ENCODE measurements at places on chromosomes 6 and 20.

GRCh38 chr6:105739764-105740163 lies 336.9 kb upstream of the PREP start:
- DNase-seq: no peak

DNA sequence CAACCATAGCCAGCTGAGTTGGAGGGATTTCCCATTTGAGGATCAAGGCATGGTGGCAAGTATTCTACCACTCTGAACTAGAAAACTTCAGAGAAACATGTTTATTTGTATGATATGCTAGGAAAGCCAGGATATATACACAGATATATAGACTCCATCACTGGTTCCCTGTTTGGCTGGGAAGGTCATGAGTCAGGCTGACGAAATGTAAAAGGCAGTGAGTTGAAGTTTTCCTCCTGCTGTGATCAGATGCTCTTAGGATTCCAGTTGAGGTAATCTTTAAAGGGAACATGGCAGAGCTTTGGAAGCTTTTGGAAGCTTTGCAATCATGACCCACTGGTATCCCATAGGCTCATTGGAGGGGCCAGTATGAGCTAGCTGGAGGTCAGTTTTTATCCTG lies 1369.1 kb downstream of the EPHA7 start:
- DNase-seq: no peak

GRCh38 chr6:81806793-81807565 lies 54.5 kb upstream of the TENT5A start:
- DNase-seq: no peak

DNA sequence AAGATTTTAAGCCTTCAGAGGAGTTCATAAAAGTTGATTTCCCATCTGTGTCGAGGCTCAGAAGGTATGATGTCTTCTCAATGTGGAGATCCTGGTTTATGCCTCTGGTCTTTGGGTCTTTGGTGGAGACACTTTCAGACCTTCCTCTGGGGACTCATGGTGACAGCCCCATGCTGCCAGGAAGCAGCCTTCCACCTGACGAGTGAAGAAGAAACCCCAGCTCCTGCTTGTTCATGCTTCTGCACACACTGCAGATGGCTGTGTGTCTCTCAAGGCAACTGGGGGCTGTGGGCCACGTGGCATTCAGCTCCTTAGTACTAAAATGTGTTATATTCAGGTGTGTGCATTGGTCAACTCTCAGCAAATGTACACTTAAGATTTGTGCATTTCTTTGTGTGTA lies 4.9 kb upstream of the SCP2D1 start:
- no peak for DNase-seq

- no peak for DNase-seq
These were observed 6.7 kb downstream of the KCNS1 start for GRCh38 chr20:45094201-45094600.

DNA sequence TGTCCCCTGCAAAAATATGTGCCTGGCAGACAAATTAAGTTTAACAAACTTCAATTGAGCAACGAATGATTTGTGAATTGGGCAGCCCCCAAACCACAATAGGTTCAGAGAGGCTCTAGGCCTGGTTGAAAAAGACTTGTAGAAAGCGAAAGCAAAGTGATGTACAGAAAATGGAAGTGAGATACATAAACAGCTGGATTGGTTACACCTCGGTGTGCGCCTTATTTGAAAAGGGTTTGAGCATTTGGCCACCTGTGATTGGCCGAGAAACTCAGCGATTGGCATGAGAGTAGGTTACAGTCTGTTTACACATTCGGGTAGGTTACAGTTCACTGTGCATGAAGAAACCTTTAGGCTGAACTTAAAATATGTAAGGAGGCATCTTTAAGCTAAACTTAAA lies 136.9 kb downstream of the CD83 start:
- no peak for DNase-seq

GRCh38 chr6:79441192-79441591 lies 96.0 kb downstream of the LCA5 start:
- DNase-seq: no peak

- no peak for DNase-seq
These were observed 59.6 kb upstream of the AFDN start for GRCh38 chr6:167766986-167767714.

GRCh38 chr6:49514571-49515484 lies 15.1 kb downstream of the GLYATL3 start:
- DNase-seq: no peak

GRCh38 chr6:138907167-138907566 lies 80.9 kb downstream of the REPS1 start:
- no peak for DNase-seq

DNA sequence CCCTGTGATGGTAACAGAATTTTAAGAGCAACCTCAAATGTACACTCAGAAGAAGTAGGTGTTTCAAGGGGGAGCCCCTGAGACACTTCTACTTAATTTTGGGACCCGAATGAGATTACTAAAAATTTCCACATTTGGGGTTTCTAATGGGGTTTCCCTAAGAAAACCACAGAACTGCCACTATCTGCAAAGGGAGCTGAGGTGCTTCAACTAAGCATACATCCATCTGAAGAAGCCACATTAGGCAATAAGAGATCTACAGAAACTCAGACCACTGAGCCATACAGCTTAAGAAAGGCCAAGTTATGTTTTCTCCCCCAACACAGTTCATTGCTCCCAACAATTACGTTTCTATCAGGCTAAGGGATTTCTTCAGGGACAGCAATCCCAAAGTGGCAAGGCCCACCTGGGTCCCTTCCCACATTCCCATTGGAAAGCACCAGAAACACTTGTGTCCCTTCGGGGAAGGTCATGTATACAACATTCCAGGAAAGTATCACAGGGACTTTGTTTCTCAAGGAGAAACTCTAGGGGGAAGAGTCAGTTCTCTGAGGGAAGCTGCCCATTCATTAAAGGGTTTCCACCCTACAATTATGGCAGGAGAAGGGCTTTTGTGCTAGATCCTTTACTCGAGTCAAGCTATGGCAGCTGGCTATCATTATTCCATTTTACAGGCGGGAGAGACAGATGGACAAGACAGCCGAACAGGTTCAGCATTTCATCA lies 5.0 kb downstream of the BCL2L1 start:
- DNase-seq: no peak

DNA sequence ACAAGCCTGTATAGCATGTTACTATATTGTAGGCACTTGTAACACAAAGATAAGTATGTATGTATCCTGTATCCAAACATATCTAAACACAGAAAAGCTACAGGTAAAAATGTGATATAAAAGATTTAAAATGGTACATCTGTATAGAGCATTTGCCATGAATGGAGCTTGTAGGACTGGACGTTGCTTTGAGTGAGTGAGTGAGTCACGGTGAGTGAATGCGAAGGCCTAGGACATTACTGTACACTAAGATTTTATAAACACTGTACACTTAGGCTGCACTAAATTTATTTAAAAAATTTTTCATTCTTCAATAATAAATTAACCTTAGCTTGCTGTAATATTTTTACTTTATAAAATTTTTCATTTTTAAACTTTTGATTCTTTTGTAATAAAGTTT lies 136.9 kb downstream of the NKAIN2 start:
- DNase-seq: no peak

DNA sequence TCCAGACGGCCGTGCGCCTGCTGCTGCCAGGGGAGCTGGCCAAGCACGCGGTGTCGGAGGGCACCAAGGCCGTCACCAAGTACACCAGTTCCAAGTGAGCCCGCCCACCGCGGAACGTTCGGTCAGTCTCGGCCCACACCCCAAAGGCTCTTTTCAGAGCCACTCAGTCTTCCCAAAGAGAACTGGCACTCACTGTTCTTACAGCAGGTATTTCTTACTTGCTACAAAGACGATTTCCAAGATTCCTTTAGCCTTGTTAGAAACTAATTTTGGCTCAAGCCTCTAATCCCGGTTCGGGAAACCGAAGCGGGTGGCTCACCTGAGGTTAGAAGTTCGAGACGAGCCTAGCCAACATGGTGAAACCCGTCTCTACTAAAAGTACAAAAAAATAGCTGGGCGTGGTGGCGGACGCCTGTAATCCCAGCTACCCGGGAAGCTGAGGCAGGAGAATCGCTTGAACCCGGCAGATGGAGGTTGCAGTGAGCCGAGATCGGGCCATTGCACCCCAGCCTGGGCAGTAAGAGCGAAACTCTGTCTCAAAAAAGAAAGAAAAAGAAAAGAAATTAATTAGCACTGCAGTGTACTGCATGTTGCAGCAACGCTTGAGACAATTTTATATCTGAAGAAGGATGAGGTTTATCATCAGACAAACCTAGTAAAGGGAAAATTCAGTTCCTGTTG lies 73.1 kb downstream of the OR2B2 start:
- no peak for DNase-seq

GRCh38 chr6:69232911-69233448 lies 563.8 kb downstream of the LMBRD1 start:
- peak; percentile 3 for DNase-seq

GRCh38 chr20:23356203-23356602 lies 5.6 kb downstream of the NXT1 start:
- no peak for DNase-seq

- no peak for DNase-seq
These were observed 470.2 kb downstream of the ADGRB3 start for GRCh38 chr6:69105288-69105687.

DNA sequence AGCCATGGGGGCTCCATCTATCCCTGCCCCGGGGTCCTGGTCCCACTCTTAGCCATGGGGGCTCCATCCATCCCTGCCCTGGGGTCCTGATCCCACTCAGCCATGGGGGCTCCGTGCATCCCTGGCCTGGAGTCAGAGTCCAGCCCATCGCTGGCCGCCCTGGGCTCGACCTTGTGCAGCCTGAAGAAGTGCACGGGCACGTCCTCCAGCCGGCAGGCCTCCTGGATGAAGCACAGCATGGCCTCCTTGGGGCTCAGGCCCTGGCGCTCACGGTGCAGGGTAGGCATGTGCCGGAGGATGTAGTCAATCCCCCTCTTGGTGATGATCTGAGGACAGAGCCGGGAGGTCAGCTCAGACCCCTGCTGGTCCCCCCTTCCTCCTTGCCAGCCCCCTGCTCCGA lies 15.6 kb downstream of the FRMD1 start:
- DNase-seq: no peak

GRCh38 chr6:17972978-17973622 lies 14.3 kb downstream of the KIF13A start:
- DNase-seq: no peak

GRCh38 chr6:8027965-8028651 lies 36.1 kb downstream of the BLOC1S5 start:
- no peak for DNase-seq

DNA sequence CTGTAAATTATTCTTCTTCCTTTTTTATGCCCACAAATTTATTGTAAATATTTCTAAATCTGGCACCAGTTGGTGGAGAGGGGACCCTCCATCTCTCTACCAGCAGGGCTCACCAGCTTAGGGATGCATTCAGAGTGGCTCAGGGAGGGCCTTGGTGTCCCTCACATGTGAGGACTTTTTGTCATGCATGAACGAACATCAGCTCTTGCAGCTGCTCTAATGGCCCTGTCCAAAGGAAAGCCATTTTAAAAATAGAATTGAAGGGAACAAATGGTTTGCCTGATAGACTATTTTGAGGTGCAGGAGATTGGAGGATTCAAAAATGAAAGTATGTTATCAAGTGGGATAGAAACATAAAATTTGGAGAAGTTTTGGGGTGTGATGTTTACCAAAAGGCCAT lies 37.5 kb upstream of the KLHL31 start:
- DNase-seq: no peak

GRCh38 chr20:19078448-19079373 lies 133.7 kb upstream of the SLC24A3 start:
- no peak for DNase-seq

GRCh38 chr20:64210656-64211369 lies 44.7 kb upstream of the PCMTD2 start:
- no peak for DNase-seq

- no peak for DNase-seq
These were observed 54.2 kb downstream of the RALY start for GRCh38 chr20:34047917-34048316.

GRCh38 chr20:32110173-32110704 lies 725 bp downstream of the TM9SF4 start:
- DNase-seq: no peak

DNA sequence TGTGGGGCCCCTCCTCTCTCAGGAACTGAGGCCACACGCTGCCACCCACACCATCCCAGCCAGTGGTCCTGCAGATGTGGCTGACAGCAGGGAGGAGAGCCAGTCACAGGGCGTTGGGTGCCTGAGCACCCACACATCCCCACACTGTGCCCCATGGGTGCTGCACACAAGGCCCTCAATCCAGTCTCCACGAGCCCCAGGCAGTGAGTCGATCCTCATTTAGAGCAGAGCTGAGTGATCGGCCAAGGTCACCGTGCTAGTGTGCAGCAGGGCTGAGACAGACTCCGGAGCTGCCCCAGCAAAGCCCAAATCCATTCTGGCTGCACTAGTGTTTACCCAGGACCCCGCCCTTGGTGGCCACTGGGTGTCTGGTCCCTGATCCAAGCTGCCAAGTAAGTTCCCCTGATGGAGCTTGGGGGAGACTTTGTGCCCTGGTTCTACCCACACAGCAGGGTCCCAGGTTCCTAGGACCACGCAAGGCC lies 9.0 kb downstream of the C20orf203 start:
- no peak for DNase-seq

DNA sequence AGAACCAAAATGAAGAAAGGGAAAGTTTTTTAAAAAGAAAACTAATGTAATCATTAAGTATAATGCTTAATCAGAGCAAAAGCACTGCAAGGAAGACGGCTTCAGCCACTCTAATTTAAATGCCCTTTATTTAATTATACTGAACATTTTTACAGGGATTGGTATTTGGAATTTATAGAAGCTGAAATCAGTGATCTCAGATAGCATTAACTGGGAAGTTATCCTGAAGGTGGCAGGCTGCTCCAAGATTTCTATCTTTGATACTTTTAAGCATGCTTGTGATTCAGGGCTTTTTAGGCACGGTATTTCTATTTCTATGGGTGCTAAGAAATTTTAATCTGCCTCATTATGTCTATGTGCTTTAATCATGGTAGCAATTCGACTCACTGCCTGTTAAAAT lies 1.3 kb upstream of the NDUFAF4 start:
- no peak for DNase-seq

GRCh38 chr20:23938118-23938438 lies 50.5 kb downstream of the GGTLC1 start:
- DNase-seq: no peak

DNA sequence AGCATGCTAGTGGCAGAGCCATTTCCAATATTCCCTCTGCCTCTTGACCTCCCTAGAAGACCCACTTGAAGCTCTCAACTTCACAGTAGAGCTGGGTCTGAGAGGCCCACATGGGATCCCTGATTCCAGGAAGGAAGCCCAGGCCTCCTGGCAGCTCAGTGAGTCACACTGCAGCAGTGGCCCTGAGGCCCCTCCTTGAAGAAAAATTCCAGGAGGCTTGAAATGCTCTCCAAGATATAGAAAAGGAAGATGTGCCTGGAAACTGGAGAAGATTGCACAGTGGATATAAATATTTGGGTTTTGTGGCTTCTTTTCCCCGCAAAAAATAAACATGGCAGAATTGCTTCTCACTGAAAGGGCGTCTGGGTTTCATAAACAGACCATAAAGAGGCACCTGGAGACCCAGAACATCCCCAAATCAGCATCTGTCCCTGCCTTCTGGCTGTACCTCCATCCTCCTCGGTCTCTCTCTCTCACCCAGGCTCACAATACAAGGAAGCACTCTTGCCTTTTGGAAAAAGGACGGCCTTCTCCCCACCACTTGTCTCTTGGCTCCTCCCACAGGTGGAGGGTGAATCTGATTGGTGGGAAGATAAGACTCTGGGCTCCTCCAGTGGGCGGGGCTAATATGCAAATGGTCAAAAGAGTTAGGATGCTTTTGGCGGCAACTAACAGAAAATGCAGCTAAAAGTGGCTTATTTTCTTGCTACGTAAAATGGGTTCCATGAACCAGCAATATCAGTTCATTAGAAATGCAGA lies 200.0 kb upstream of the SULF2 start:
- DNase-seq: no peak
